ENCODE measurements at places on chromosomes 5 and 9.

GRCh38 chr5:97095318-97095732 is 47.1 kb downstream of the LIX1 start:
- no peak overlapping the region for H3K27ac ChIP-seq
- no peaks in the 10 kb centered on the region for H3K27me3 ChIP-seq
- no peaks in the 10 kb centered on the region for H3K4me1 ChIP-seq
- no peak for DNase-seq
- no peaks in the 10 kb centered on the region for H3K36me3 ChIP-seq

- H3K4me1 ChIP-seq = no peaks in the 10 kb centered on the region
- no peaks in the 10 kb centered on the region for H3K36me3 ChIP-seq
- H3K4me3 ChIP-seq = no peak overlapping the region
- H3K27ac ChIP-seq = no peak overlapping the region
Observed at GRCh38 chr9:105144841-105145240, 99.6 kb upstream of the SLC44A1 start.

- H3K4me1 ChIP-seq = no peaks in the 10 kb centered on the region
- no peaks in the 10 kb centered on the region for H3K27me3 ChIP-seq
- H3K4me3 ChIP-seq = no peak overlapping the region
- no peak overlapping the region for H3K27ac ChIP-seq
- no peaks in the 10 kb centered on the region for H3K36me3 ChIP-seq
Observed at GRCh38 chr5:144464306-144464705, 293.6 kb downstream of the KCTD16 start.

GRCh38 chr5:111697881-111698757 is 58.9 kb downstream of the NREP start:
- no peaks in the 10 kb centered on the region for H3K4me1 ChIP-seq
- no peaks in the 10 kb centered on the region for H3K36me3 ChIP-seq
- H3K27ac ChIP-seq = no peak overlapping the region
- no peaks in the 10 kb centered on the region for H3K27me3 ChIP-seq
- no peak for DNase-seq
- H3K4me3 ChIP-seq = no peak overlapping the region

DNA sequence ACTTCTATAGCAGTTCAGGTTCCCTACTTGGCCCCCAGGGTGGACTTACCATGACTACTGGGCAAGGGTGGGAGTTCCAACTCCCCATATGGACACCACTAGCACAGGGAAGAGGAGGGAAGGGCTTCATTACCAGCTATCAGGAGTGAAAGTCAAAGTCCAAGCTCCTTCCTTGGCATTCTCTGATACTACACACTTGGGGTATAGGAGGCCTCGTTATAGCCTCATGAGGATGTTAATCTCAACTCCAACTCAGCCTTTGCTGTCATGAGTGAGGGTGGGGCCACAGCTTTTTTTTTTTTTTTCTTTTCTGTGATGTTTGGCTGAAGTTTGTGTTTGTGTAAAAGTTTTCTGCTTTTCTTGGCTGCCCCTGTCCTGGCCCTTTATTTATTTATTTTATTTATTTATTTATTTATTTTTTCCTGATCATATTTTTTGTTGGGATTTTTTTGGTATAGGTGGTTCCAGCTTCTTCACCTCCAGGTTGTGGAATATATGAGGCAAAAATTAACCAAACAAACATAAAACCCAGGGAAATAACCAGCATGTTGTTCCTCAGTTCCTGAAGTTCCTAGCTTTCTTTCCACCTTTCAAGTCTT is 8.7 kb downstream of the GARIN3 start:
- DNase-seq = no peak
- no peaks in the 10 kb centered on the region for H3K36me3 ChIP-seq
- no peak overlapping the region for H3K4me3 ChIP-seq
- no peaks in the 10 kb centered on the region for H3K4me1 ChIP-seq
- no peaks in the 10 kb centered on the region for H3K27me3 ChIP-seq

- no peak for DNase-seq
- H3K36me3 ChIP-seq = no peaks in the 10 kb centered on the region
- H3K27ac ChIP-seq = no peak overlapping the region
- H3K4me1 ChIP-seq = no peaks in the 10 kb centered on the region
Observed at GRCh38 chr9:138099803-138100598, 222.4 kb downstream of the CACNA1B start.
